ENCODE measurements at places on chromosomes 12 and 14.

DNA sequence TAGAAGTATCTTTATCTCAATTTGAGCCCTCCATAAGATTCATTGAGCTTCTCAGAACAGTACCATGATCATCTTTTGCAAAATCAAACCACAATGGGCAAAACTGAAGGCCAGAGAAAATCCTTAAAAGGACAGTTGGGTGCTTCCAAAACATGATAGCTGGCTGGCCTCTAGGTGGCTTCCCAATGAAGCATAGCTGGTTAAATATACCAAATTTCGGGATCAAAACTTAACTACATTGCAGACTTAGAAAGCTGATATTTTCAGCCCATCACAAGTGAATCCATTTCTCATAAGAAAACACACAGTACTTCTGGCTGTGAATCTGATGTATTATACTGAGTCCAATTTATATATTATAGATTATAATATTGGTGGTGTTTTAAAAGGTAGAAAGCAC is 15.3 kb upstream of the PIK3C2G start:
- DNase-seq, result no peak

DNA sequence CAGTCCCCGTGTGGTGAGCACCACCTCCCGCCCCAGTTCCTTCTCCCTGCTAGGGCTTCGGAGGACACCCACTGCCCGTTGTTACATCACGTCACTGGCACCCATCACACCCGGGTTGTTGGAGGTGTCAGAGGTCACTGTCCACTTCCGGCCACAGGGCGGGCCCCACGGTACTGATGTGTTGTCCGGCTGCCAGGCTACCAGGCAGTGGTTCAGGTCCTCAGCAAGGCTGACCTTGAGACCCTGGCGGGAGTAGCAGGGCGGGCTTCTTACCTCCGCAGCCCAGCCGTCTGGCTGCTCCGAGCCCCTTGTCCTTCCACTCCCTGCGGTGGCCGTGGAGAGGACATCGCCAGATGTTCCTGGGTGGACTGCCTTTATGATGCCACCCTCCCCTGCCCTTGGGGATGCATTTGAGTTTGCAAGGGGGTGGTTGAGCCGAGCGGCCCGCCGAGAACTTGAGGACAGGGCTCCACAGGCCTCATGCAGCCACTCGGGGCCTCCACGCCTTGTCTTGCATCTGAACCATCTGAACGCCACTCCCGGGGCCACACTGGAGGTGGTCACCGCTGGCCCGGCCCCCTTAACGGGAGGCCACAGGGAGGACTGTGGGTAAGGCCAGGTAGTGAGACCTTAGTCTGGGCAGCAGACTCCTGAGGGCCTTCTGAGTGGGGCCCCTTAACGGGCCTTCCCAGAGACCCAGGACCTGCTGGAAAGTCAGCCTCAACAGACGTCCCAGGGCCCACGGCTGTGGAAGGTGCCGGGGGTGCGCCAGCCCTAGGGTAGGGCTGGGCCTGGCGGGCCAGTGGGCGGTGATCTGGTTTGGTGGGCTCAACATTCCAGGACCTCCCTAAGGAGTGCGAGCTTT is 27.1 kb upstream of the PLD4 start:
- DNase-seq, result no peak

DNA sequence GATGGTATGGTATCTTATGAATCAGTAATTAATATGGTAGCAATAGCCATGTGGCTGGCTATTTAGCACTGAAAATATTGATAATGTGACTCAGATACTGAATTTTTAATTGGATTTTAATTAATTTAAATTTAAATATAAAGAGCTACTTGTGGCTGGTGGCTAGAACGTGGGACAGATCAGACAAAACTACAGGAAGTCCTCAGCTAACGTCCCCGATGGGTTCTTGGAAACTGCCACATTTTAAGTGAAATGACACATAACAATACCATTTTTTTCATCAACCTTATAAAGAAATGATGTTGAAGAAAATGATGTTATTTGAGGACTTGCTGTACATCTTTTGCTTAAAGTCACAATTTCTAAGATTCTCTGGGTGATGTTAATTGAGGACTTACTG is 138.1 kb upstream of the FLRT2 start:
- no peak for DNase-seq

GRCh38 chr12:52704464-52704863 is 1.1 kb upstream of the KRT77 start:
- no peak for DNase-seq

GRCh38 chr12:93266-94005 is 26.9 kb downstream of the IQSEC3 start:
- DNase-seq, result no peak

GRCh38 chr12:106245767-106246166 is 2.1 kb downstream of the CKAP4 start:
- no peak for DNase-seq

DNA sequence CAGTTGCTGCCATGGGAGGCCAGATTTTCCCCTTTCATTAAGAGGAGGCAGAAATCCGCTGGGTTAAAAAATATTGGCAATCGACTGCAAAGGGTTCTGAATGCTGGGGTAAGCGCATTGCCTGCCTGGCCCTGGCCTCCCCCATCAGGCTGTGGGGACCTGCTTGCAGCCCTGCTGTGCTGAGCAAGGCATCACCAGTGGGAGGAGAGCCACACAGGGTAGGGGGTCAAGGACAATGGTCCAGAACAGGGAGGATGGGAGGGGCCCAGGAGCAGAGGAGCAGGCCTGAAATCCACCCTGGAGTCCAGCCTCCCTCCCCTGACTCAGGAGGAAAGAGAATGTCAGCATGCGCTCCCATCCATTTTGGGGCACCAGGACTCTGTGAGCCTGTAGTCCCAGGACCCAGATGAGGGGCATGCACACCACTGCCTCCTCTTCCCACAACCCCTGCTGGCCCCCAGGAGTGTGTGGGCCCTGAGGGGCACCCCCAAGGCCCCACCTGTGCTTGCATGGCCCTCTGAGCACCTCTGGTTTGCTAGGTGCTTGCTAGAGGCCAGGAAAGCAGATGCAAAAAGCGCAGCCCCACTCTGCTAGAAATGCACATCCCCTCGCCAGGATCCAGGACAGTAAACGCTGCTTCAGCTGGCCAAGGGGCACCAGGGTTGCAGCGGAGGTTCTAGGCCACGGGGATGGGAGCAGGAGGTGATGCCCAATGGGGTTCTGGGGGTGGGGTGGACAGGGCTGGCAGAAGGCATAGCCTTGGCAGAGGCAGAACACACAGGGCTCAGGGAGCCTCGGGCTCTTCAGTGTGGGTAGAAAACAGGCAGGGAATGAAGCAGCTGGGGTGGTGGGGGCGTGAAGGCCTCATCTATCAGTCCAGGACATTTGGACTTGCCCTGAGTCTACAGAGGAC is 14.6 kb downstream of the TESC start:
- no peak for DNase-seq

DNA sequence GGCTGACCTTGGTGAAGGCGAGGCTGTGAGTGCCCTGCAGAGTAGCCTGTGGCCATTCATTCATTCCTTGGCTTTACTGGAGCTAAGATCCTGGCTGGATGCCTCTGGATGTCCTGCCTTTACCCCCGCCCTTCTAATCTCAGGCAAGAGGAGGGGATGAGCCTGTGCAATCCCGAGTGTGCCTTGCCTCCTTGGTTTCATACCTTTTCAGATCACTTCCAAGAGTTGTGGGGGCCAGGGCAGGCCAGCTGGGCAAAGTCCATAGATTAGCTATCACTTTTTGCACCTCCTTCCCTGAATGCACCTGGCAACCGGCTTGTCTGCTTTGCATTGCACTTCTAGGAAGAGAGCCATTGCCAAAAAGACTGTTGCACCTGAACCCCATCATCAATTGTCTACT is 1.5 kb downstream of the VRTN start:
- no peak for DNase-seq

DNA sequence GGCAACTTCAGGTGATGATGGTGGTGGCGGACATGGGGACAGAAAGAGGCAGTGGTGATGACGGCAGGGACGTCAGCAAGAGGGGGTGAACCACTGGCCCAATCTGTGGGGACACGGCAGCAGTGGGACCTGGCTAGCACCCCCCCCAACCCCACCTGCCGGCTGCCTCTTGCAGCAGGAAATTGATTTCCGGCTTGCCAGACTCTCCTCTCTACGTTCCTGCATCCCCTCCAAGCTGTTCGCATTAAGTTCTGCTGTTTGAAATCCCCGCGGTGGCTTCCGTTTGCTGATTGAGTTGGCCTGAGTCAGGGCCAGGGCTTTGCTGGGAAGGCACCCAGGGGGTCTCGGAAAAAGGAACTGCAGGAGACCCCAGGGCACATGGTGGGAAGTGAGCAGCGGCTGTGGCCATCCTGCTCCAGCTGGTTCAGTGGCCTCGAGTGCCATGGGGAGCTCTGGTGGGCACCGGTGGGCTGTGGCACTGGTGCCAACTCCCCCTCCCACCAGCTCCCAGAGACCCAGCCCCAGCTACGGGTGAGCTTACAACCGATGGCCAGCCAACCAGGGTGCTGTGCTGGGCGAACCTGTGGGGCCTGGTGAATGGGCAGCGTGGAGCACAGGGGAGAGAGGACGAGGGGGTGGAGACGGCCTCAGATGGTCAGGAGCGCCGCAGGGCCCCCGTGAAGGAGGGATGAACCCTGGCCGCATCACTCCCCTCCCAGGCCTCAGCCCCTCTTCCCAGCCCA is 14.6 kb upstream of the NUDT14 start:
- DNase-seq, result no peak

DNA sequence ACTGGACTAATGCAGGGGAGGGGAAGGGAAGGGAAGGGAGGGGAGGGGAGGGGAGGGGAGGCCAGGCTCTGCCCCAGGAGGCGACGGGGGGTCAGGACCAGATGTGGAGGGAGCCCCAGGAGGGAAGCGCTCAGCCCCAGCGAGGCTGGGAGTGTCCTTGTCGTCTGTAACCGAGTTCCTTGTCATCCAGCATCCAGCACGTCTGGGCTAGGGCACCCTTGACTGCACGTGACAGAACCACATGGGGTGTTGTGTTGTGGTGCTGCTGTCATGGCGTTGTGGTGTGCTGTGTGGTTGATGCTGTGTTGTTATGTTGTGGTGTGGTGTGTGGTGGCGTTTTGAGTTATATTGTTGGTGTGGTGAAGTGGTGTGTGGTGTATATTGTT is 28.4 kb upstream of the SFSWAP start:
- no peak for DNase-seq

DNA sequence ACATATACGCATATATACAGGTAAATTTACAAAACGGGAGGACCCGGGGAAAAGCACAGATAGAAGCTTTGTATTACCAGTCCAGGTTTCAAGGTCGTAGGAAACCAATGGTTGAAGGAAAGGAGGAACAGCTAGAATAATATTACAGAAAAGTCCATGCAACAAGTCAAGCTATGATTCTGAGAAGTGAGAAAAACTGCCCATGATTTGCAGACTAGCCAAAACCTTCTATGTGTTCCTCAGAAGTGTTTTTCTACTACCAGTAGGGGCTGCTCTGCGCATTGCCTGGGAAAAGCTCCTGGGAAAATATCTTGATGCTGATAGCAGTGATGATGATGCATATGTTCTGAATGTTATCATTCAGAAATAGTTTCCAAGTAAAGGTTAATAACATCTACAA is 2.2 kb downstream of the PDZRN4 start:
- no peak for DNase-seq

DNA sequence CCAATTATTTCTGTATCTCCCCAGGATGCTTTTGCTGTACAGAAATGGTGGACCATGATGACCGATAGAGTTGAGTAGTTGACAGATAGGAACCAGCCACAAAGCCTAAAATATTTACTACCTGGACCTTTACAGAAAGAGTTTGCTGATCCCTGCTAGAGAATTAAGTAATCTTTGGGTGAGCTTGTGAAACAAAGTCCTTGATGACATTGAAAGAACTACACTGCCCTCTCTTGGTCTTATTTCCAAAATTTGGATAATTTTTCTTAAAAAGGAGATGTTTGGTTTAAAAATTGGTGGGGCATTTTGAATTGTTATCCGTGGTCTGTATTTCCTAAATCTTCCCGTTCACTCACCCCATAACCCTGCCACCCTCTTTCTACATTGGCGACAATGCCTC is 13.7 kb upstream of the TCTN1 start:
- DNase-seq, result no peak

DNA sequence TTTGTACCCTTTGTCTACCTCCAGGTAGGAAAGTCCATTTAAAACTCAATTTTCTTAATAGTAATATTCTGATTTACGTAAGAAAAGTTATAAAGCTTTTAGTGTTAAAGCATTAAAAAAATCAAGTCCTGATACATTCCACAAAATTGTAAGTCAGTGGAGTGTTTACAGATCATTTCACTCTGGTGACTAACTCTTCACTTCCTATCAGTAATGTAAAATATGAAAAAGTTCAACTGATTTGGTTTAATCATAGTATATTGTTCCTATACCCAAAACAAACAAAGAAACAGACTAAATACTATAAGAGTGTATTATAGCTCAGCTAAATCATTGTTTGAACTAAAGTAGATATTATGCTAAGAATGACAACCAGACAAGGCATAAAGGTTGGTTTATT is 85.9 kb downstream of the VEZT start:
- no peak for DNase-seq

DNA sequence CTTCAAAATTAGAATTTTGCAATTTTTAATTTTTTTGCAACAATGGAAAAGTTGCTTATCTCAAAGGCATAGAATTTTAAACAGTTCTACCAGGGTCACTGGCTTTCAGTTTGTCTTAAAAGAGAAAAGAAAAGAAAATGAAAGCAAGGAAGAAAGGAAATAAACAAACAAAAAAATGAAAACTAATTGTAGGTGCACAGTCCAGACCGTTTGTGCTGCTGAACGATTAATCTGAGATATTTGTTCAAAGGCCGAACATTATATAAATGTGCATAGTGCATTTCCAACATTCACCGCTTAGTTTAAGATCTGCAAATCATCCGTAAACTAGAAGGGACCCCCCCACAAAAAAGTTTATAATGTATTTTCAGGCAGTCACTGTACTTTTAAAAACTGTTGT is 5.5 kb upstream of the OTX2 start:
- no peak for DNase-seq

- no peak for DNase-seq
These were observed at the start of gene ASCL1 for GRCh38 chr12:102957339-102958050. ASCL1 (plus strand) TSS chr12:102957674; CDS start chr12:102958245, 571 bp downstream.

- DNase-seq, result no peak
These were observed 5.9 kb downstream of the C12orf71 start for GRCh38 chr12:27076468-27076867.

GRCh38 chr12:123105211-123105826 is 45.6 kb downstream of the PITPNM2 start:
- no peak for DNase-seq

DNA sequence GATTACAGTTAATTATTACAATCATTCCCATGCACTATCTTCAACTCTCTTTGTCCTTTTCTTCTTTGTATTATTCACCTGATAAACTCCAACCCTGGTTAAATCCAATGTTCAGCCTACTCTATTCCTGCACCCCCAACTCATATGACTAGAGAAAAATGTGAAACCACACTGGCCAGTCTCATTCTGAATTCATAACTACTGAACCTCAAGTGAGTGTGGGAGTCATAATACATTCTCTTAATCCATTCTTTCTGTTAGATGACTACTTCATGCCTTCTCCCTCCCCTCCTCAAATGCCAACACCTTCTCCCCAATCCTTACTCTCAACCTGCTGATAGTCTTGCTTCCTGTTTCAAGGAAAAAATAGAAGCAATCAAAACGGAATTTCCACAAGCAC is 22.3 kb upstream of the ITPR2 start:
- no peak for DNase-seq

Measured in activated CD4-positive, CD25-positive, alpha-beta regulatory T cell (primary cell).